Fibroblast of lung (primary cell): ENCODE measurements at places on chromosomes 6 and 20.

DNA sequence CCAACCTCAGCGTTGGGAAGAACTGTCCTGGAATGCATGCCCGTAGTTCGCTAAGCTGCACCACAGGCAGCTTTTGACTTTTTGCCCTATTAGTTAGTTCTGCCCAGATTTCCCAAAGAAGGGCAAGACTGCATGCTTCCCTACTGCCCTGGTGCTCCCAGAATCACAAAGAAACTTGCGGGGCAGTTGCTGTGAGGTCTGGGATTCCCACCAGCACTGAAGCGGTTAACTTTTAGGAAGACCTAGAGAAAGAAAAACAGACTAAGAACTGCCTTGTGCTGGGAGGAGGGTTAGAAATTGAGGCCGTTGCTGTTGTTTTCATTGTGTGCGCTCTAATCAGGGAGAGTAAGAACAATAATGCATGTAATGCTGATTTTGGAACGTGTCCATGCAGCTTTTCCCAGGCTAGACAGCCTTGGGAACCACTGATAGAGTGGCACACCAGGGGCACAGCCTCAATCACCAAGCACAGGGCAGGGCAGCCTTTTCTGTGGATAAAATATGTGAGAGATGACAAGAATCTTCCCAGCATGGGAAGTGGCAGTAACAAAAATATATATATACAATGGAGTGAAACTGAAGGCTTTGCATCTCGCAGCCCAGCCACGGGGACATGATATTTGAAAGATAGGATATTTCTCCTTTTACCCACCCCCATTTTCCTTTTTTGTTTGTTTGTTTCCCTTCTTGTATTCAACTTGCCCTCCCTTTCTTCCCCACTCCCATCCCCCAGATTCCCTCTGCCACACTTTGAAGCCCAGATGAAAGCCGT, 137.7 kb upstream of the HEY2 start:
- no peaks in the 10 kb centered on the region for H3K27me3 ChIP-seq
- no peaks in the 10 kb centered on the region for H3K4me1 ChIP-seq
- no peak overlapping the region for H3K27ac ChIP-seq

DNA sequence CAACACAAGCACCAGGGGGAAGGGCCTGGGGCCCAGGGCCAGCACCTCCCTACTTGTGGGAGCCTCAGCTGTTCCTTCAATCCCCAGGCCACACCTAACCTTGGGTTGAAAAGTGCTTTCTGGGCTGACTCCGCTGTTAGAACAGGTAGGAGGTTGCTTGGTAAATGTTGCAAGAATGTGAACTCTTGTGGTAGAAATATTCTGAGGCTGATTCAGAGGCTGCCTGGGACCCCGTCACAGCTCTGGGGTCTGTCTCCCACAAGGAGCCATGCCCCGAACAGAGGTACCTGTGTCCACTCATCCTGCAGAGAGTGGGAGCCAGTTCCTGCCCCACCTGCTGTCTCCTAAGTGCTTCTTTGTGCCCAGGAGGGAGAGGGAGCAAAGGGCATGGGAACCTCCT, 14.4 kb upstream of the MAS1L start:
- no peaks in the 10 kb centered on the region for H3K36me3 ChIP-seq
- DNase-seq: no peak
- no peak overlapping the region for H3K4me3 ChIP-seq
- H3K27ac ChIP-seq: no peak overlapping the region
- H3K27me3 ChIP-seq: no peaks in the 10 kb centered on the region

DNA sequence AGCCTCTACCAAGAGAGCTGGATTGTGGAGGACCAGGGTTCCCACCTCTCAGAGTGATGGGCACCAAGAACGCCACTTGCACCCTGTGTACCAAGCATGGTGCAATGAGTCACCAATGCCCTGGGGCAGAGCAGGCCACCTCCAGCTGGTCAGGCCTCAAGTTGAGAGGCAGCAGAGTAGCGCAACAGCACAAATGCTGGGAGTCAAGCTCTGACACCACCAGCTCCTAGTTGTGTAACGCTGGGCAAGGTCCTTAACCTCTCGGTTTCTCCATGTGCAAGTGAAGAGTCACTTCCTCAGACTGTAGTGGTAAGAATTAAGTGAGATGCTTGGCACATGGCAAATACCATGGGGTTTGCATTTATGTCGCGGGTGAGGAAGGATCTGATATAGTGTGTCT, 25.6 kb downstream of the GFOD1 start:
- H3K36me3 ChIP-seq: no peaks in the 10 kb centered on the region
- H3K4me1 ChIP-seq: peaks cover 38% of the 10 kb centered on the region
- no peaks in the 10 kb centered on the region for H3K27me3 ChIP-seq
- H3K4me3 ChIP-seq: no peak overlapping the region

- no peaks in the 10 kb centered on the region for H3K27me3 ChIP-seq
- no peak overlapping the region for H3K4me3 ChIP-seq
- H3K27ac ChIP-seq: no peak overlapping the region
- no peaks in the 10 kb centered on the region for H3K36me3 ChIP-seq
- H3K4me1 ChIP-seq: no peaks in the 10 kb centered on the region
- DNase-seq: peak; percentile 14
Measured at GRCh38 chr6:1558388-1558787, 51.3 kb upstream of the FOXC1 start.

DNA sequence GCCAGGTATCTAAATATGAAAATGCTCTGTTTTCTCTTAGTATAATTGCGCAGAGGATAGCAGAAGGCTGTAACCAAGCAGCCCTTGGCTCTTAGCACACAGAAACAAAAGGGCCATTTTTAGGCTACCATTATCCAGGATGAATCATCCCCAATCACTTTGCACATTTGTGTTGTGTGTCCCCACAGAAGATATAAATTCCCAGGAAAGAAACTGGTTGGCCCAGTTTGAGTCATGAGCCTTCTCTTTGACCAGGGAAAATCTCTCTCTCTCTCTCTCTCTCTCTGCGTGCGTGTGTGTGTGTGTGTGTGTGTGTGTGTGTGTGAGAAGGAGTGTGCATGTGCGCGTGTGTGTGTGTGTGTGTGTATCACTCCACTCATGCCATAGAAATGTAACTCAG, 178.5 kb downstream of the FRK start:
- no peaks in the 10 kb centered on the region for H3K4me1 ChIP-seq
- no peak for DNase-seq
- H3K36me3 ChIP-seq: no peaks in the 10 kb centered on the region
